ENCODE measurements at places on chromosomes 7 and 10. TPM values are rescaled to one million over a fixed set of nuclear protein-coding genes. Genes with fewer than 3 reads are reported as not detected.

BTAF1 gene
- 42.3 TPM for total RNA-seq

- no peak overlapping the region for H3K27ac ChIP-seq
Observed at GRCh38 chr10:34959786-34960185, 130.4 kb downstream of the CUL2 start.

GRCh38 chr7:103592844-103593243 lies 146.8 kb upstream of the SLC26A5 start:
- no peaks in the 10 kb centered on the region for H3K36me3 ChIP-seq
- H3K27ac ChIP-seq, result no peak overlapping the region
- peaks cover 2% of the 10 kb centered on the region for H3K4me1 ChIP-seq
- DNase-seq, result no peak
- no peaks in the 10 kb centered on the region for H3K27me3 ChIP-seq

SLC26A5 gene
- total RNA-seq, result not detected

DNA sequence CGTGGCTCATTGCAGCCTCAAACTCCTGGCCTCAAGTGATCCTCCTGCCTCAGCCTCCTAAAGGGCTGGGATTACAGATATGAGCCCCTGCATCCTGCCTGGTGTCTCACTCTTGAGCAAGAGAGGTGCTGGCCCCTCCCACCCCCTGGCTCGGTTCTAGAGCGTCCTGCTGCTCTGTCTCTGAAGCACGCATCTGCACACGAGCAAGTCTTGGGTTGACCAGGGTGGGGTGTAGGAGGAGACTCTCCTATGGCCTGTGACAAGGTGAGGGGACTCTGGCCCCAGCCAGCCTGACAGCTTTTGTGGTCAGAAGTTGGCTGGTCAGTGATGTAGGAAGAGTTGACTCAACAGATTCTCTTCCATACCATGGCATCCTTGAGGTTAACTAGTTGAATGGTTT lies 110.7 kb upstream of the CARD11 start:
- no peaks in the 10 kb centered on the region for H3K4me1 ChIP-seq
- H3K27ac ChIP-seq, result no peak overlapping the region
- no peak overlapping the region for H3K4me3 ChIP-seq
- peaks cover 5% of the 10 kb centered on the region for H3K27me3 ChIP-seq
- DNase-seq, result no peak

Data from IMR-90 (cell line).